ENCODE measurements at places on chromosomes 7 and 10. TPM values are rescaled to one million over a fixed set of nuclear protein-coding genes. Genes with fewer than 3 reads are reported as not detected.
A peak's percentile ranks its signal among the peaks of the same experiment; 100 is the strongest.

GRCh38 chr7:108660465-108660864, 90.8 kb downstream of the DNAJB9 start:
- DNase-seq, result peak; percentile 4
- no peak overlapping the region for H3K4me3 ChIP-seq
- H3K4me1 ChIP-seq, result no peaks in the 10 kb centered on the region
- no peaks in the 10 kb centered on the region for H3K36me3 ChIP-seq

- no peak for DNase-seq
- H3K4me1 ChIP-seq, result no peaks in the 10 kb centered on the region
- no peaks in the 10 kb centered on the region for H3K27me3 ChIP-seq
- no peak overlapping the region for H3K4me3 ChIP-seq
- no peak overlapping the region for H3K27ac ChIP-seq
These were observed 315.3 kb downstream of the OTUD1 start for GRCh38 chr10:23754179-23754578.

GRCh38 chr7:106419455-106420182, 134.8 kb upstream of the NAMPT start:
- no peak overlapping the region for H3K27ac ChIP-seq
- H3K4me3 ChIP-seq, result no peak overlapping the region
- H3K27me3 ChIP-seq, result no peaks in the 10 kb centered on the region

Gene TAF3
- 1.4 TPM for total RNA-seq

Gene PLEKHS1
- not detected for total RNA-seq
